Midbrain (tissue), 1 donor: ENCODE measurements at places on chromosomes 12 and 14.

DNA sequence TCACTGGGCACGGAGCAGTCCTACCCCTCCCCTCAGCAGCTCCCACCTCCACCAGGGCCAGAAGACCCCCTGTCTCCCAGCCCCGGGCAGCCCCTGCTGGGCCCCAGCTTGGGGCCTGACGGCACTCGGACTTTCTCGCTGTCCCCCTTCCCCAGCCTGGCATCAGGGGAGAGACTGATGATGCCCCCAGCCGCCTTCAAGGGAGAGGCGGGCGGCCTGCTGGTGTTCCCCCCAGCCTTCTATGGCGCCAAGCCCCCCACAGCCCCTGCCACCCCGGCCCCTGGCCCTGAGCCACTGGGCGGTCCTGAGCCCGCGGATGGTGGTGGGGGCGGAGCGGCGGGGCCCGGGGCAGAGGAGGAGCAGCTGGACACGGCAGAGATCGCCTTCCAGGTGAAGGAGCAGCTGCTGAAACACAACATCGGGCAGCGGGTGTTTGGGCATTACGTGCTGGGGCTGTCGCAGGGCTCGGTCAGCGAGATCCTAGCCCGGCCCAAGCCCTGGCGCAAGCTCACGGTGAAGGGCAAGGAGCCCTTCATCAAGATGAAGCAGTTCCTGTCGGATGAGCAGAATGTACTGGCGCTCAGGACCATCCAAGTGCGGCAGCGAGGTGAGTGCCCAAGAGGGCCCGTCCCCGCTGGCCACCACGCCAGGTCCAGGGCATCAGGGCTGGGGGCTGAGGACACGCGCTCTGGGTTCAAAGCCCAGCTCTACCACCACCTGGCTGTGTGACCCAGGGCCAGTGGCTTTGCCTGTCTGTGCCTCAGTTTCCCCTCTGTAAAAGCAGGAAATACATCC lies 58.6 kb downstream of the PHETA1 start:
- DNase-seq, result no peak

DNA sequence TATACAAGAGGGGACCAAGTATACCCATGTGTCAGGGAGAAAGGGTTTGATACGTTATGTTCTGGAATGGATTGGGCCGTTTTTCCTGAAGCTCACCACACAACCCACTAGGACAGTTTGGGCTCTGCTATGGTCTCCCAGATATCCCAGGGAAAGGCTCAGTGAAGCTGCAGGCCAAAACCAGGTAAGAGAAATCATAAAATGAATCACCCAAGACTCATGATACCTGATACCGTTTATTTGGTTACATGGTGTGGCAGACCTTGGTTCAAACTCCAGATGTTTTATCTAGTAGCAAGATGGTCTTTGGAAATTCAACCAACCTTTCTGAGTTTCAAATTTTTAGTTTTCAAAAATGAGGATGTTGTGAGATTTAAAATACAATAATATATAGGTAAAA lies 177.6 kb downstream of the C12orf75 start:
- DNase-seq, result no peak

GRCh38 chr12:53004178-53004577 lies 2.1 kb upstream of the EIF4B start:
- DNase-seq, result no peak

DNA sequence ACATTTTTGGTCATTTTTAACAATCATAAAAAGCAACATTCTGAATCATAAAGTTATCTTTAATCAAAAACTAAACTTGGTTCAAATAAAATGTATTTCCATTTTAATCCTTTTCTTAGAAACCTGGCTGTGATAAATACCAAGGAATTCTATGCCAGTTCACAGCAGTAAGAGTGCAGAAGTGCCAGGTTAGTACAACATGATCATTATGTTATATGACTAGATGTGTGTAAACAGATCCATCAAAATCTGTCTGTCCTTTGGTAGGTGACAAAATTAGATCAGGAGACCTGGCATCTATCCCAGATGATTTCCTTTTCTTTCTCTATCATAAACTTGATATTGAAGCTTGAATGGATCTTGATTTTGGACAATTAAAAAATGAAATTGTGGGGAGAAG lies 200.6 kb upstream of the STXBP6 start:
- DNase-seq, result no peak

- peak; percentile 2 for DNase-seq
These were observed 7.9 kb downstream of the MIA2 start for GRCh38 chr14:39241637-39242036.

- no peak for DNase-seq
These were observed 18.8 kb upstream of the SLCO1A2 start for GRCh38 chr12:21353487-21353886.

- no peak for DNase-seq
These were observed 37.8 kb upstream of the NAA30 start for GRCh38 chr14:57352396-57353170.

- no peak for DNase-seq
These were observed 35.9 kb upstream of the PZP start for GRCh38 chr12:9243999-9244649.

DNA sequence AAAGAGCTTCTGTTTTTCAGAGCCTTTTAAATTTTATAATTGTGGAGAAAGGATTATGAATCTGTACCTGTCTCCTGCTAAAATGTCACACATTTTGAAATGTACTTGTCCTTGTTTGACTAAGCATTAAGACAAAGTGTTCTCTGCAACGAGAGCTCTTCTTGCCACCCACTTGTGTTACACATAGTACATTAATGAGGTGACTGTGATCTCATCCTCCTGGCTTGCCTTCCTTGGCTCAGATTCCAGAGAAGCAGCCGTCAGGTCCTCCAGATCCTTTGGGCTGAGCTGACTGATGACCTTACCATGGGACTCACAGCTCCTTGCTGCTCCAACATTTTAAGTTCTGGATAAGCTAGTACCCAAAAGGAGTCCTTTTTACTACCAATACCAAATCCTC lies 81.4 kb downstream of the BBS10 start:
- no peak for DNase-seq

DNA sequence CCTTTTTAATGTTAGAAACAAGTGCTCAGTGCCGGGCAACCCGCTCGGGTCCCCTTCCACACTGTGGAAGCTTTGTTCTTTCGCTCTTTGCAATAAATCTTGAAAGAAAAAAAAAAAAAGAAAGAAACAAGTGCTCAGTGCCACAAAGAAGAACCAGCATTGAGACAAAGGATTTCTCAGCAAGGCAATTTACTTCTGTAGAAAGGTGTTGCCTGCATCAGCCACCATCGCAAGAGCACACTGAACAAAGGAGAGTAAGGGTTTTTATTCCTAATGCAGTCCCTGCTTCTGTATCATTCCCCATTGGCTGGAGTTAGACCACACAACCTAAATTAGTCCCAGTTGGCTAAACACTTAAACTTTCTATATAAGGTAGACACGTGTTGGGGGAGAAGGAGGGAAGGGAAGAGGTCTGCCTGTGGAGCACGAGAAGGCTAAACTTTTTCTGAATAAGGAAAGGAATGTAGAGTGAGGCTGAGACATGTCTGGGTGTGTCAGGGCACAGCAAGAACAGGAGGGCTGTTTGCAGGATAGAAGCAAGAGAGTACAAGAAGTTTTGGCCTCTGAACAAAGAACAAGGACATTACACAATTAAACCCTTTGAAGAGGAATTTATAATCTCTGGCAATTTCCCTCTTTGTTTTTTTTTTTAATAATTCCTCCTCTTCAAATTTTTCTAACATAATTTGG lies 21.4 kb downstream of the KLRF2 start:
- no peak for DNase-seq

- no peak for DNase-seq
These were observed at the start of gene CLEC4D for GRCh38 chr12:8513256-8513655. TSS of gene CLEC4D (plus strand) at chr12:8513503. CDS start at chr12:8513733, 230 bp downstream.

DNA sequence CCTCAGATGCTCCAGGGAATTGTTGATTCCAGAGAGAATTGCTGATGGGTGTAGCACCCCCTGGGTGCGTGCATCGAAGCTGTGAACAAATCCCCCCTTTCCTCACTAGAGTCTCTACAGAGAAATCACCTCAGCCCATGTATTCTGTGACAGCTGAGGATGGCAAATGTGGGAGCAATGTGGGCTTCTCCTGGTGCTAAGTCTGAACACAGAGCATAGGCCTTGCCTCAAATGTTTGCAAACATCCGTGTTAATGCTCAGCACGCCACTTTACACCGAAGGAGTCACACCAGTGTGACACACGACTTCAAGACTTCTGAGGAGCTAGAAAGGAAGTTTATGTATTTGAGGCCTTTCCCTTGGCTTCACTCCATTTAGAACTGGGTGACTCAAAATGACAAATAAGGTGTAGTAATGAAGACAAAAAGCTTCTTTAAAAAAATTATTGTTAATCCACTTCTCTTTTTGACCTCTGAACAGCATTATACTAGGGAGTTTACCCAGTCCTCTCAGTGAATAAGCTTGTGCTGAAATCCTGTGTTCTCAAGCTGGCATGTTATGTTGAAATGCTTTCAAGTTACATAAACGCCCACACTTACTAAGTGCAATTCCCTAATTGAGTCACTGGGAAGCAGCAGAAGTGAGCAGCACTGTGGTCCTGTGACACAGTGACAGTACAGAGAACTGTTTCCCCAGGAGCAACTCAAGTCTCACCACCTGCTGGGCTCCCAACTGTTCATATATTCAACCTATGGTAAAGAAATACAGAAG lies 92.9 kb downstream of the FAR2 start:
- peak; percentile 23 for DNase-seq

DNA sequence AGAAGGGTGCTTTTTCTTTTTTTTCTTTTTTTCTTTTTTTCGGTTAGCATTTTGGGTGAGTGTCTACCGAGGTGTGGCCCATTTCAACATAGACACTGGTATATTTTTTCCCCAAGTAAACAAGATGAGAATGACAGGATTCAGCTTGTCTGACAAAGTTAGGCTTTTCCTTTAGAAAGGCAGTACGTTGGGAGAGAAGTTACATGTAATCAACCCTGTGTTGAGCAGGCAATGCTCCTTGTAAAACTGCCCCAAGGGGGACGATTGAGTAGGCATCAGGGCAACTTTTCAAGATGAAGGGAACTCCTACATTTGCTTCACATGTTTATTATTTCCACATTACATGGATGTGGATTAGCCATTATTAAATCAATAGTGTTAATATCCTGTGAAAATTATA lies 1.7 kb downstream of the EMP1 start:
- DNase-seq, result no peak

DNA sequence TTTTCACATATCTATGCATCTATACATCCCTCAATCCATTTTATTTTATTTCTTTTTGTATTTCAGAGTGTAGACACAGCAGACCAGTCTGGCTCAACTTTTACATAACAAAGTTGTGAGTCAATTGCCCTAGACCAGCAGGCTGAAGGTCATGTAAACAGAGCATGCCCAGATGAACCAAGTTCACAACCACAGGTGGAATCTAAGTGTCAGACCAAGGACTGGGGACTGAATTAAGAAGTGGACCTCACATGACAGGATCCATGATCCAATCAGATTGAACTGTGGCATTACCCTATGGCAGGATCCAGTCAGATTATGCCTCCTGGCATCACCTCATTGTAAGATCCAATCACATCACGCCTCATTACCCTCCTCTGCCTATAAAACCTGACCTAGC lies 455.8 kb downstream of the SOX5 start:
- no peak for DNase-seq

DNA sequence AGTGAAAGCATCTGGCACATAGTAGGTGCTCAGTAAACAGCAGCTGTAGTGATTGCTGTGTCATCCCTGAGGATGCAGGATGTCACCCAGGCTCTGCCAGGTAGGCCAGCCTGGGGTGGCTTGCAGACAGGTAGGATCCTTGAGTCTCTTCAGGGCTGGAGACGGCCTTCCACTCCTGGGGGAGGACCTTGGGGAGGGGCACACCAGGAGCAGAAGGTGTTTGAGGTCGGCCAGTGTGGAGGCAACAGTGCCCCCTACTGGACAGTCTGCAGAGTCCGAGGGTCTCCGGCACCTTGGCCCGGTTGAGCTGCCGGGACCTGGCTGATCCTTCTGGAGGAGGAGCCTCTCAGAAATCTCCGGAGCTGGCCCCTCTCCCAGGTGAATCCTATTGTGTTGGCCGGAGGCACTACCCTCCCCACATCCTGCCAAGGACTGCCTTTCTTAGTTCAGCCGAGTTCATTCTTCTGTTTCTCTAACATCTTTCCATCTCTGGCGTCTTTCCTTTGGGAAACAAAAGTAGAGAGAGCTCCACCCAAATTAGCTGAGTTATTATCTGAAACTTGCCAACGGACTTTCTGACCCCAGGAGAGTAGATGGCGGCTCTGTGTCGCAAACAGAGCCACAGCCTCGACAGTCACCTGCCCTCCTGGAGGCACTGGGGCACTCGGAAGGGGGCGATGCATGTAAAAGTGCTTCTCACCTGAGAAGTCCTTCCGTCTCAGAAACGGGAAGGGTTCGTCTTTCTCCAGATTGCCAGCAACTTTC lies 41.8 kb upstream of the CLMN start:
- peak; percentile 17 for DNase-seq

GRCh38 chr14:38309522-38310277 lies 53.8 kb upstream of the CLEC14A start:
- DNase-seq, result no peak

DNA sequence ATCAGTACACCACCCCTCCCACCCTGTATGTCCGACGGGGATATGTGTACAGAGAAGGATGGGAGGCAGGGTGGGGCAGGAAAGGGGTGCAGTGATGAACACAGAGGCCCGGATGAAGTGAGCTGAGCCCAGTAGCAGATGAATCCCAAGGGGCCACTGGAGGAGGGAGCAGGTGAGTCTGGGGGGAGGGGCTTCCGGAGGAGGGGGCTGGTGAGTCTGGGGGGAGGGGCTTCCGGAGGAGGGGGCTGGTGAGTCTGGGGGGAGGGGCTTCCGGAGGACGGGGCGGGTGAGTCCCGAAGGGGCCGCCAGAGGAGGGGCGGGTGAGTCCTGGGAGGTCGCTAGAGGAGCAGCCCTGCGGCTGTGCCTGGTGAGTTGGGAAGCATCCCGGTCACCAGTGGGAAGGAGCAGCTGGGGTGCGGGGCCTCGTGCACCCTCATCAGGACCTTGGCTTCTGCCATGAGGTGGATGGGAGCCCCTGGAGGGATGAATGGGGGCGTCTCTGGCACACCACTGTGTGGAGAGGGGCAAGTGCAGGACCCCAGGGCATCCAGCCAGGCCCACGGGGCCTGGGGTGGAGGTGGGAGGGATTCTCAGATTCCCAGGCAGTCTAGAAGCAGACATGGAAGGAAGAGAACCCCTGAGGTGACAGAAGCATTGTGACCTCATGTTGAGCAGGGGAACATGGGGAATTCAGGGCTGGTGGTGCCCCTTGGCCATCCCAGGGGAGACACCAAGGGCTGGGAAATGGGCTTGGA lies 14.0 kb downstream of the BEGAIN start:
- no peak for DNase-seq

- no peak for DNase-seq
These were observed 10.4 kb downstream of the NYNRIN start for GRCh38 chr14:24409192-24409591.

- no peak for DNase-seq
These were observed 57.8 kb upstream of the ZDHHC17 start for GRCh38 chr12:76706101-76706500.

GRCh38 chr12:93223440-93224426 lies 154.0 kb upstream of the NUDT4 start:
- DNase-seq, result no peak

DNA sequence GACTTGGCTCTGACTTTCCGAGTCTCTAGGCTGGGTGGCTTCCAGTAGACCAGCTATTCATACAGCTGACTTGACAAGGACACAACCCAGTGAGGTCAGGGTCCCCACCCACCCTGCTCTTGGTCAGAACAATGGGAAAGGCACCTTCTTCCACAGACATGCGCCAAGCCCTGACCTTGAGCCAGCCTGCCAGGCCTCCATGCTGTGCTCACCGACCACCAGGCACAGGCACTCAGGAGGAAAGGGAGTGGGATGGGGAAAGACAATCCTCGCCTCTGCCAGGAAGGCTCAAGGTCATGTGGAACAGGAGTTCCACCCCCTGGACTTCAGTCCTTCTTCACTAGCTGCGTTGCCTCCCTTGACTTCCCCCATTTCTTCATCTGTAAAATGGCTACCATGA lies 31.4 kb downstream of the GALNT16 start:
- no peak for DNase-seq
